ENCODE measurements at places on chromosomes 1 and 21.

- DNase-seq = no peak
Observed at GRCh38 chr1:153577624-153578051, 12.0 kb upstream of the S100A2 start.

DNA sequence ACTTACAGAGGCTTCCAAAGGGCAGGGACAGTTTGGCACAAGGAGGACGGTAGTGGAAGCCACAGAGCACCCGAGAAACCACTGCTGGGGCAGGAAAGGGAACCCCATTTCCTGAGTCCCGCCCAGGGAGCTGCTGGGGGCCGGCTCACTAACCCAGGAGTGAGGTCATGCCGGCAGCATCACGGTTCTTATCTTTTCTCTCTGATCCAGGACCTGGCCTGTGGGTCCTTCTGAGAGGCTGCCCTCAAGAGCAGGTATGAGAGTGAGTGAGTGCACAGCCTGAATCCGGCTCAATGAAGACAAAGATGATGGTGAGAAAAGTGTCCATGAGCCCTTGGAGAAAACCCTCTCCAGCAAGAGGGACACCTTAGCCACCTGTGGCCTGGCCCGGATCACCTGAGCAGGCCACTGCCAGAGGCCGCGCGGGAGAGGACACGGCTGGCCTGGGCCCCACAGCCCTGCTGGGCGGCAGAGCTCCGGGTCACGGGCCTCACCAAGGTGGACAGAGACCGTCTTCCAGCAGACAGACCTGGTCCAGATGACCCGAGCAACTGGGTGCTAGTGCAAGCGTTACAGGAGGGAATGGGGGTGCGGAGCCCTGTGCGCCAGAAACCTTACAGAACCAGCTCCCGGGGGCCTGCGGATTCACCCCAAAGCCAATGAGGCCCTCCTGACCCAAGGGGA is 94.9 kb downstream of the RIPK4 start:
- no peak for DNase-seq

DNA sequence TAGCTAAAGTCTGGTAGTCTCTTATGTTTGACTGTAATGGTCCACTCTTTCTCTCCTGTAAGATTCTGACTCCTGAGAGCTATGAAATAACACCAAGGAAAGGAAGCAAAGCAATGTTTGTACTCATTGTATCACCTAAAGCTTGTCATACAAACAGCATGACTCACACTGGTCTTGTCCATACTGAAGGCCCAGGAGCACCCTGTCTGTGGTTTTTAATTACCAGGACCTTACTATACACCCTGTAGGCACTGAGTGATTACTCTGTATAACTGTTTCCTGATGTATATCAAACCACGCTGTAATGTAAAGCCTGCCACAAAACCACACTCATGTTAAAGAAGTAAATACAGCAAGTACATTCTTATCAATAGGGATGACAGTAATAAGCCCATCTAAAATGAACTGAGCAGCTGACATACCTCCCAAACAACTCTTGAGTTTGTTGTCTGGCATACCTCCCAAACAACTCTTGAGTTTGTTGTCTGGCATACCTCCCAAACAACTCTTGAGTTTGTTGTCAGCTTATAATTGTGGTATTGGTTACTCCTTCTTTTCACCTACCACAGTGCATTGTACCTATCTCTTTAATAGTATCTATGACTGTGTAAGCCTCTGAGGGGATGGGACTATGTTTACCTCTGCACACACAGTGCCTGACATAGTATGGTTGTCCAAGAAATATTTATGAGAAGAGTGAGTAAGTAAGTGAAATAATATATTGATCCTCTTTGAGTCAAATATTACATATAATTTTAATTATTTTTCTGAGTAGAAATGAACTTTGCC is 11.6 kb upstream of the TNFSF18 start:
- DNase-seq = no peak

DNA sequence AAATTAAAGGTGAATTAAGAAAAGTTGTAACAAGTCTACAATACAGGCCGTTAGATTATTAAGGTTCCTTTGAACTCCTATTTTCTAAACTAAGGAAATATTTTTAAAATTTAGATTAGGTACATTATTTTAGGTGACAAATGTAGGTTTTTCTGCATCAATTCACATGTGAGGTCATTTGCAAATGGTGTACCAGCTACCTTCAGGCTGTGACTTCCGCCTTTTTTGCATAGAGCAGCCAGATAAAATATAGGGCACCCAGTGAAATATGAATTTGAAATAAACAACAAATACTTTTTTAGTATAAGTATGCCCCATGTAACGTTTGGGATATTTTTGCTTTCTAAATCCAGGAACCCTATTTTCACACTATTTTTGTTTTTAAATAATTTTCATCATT is 544.0 kb downstream of the LMO4 start:
- DNase-seq = no peak

All from activated T-helper 1 cell treated with anti-CD3 and anti-CD28 coated beads, Interleukin-2, amount 50 U/mL, for 16 hours (primary cell).